ENCODE measurements at places on chromosomes 1 and 21. TPM values are rescaled to one million over a fixed set of nuclear protein-coding genes. Genes with fewer than 3 reads are reported as not detected.

Gene TRIM17
- total RNA-seq: 0.56 TPM

Gene CLCNKB
- total RNA-seq: not detected

Gene SYPL2
- 4.2 TPM for total RNA-seq

Gene SLC25A33
- 12.3 TPM for total RNA-seq

DNA sequence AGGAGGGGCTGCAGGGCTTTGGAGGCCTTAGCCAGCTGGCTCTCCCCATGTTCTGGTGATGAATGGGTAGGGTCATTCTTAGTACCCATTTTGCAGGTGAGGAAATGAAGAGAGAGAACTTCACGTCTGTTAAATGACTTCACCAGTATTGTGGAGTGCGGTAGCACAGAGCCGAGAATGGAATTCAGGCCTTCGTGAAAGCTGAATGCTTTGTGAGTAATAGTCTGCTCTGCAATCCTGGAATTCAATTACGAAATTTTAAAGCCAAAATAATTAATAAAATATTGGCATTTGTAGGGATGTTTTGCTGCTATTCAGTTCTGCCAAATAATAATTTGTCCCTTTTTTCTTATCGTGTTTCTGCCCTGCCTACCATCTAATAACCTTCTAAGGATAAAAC lies 197.7 kb downstream of the GREM2 start:
- no peak overlapping the region for H3K27ac ChIP-seq
- H3K27me3 ChIP-seq: no peaks in the 10 kb centered on the region
- H3K4me1 ChIP-seq: no peaks in the 10 kb centered on the region
- H3K4me3 ChIP-seq: no peak overlapping the region
- DNase-seq: no peak
- no peaks in the 10 kb centered on the region for H3K36me3 ChIP-seq

- peaks cover 6% of the 10 kb centered on the region for H3K4me1 ChIP-seq
- H3K27me3 ChIP-seq: no peaks in the 10 kb centered on the region
- H3K4me3 ChIP-seq: no peak overlapping the region
- H3K36me3 ChIP-seq: no peaks in the 10 kb centered on the region
- H3K27ac ChIP-seq: no peak overlapping the region
Observed at GRCh38 chr1:85088408-85088784, 40.1 kb upstream of the MCOLN3 start.

DNA sequence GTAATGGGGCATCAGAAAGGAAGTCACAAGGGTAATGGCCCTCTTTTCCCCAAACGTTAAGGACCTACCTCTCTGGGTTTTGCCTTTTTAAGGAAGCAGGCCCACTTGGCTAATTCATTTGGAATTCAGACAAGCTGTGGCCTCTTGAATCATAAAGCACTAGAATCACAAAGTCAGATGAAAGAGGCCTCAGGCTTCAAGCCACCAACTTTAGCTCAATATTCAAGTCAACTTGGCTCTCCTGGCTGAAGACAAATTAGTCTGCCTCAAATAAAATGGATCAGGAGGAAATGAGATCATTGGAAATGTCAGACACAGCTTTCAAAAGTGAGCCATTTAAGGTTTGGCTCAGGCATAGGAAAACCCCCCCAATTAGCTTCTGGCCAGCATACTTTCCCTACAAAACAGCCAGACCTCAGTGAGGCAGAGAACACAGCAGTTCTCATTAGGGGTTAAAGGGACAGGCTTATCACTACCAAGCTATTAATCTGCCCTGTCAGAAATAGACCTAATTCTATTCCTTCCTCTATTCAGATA lies 34.3 kb downstream of the SLC35D1 start:
- H3K4me3 ChIP-seq: peak overlapping the region; percentile 6
- H3K27ac ChIP-seq: peak overlapping the region; percentile 81
- peaks cover 22% of the 10 kb centered on the region for H3K4me1 ChIP-seq

GRCh38 chr1:41864471-41865040 lies 54.2 kb downstream of the HIVEP3 start:
- no peaks in the 10 kb centered on the region for H3K4me1 ChIP-seq
- no peak for DNase-seq
- no peak overlapping the region for H3K27ac ChIP-seq

- H3K36me3 ChIP-seq: no peaks in the 10 kb centered on the region
- no peak overlapping the region for H3K27ac ChIP-seq
- peaks cover 22% of the 10 kb centered on the region for H3K4me1 ChIP-seq
- DNase-seq: no peak
- no peak overlapping the region for H3K4me3 ChIP-seq
Observed at GRCh38 chr1:8653878-8654277, 163.6 kb downstream of the RERE start.

DNA sequence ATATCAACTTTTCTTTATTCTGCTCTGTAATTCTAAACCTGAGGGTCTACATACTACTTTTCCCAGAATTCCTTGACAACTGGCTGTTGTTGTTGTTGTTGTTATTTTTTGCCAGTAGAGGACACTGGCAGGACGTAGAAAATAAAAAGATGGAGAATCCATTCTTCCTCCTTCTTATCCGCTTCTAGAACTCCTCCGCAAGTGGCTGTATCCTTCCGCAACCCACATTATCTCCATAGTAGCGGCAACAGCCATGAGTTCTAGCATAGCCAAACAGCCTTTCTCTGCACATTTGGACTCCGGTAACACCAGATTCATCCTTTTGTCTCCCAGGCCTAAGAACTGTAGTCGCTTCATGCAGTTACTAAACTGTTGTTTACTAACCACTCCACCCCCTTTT lies 91.1 kb upstream of the CACHD1 start:
- no peaks in the 10 kb centered on the region for H3K36me3 ChIP-seq
- H3K4me3 ChIP-seq: no peak overlapping the region
- no peak overlapping the region for H3K27ac ChIP-seq
- H3K27me3 ChIP-seq: no peaks in the 10 kb centered on the region
- no peaks in the 10 kb centered on the region for H3K4me1 ChIP-seq

- H3K27ac ChIP-seq: no peak overlapping the region
- H3K36me3 ChIP-seq: no peaks in the 10 kb centered on the region
- no peak overlapping the region for H3K4me3 ChIP-seq
Observed at GRCh38 chr21:34351786-34352241, 12.0 kb upstream of the KCNE2 start.

- H3K27me3 ChIP-seq: no peaks in the 10 kb centered on the region
- no peak for DNase-seq
- no peak overlapping the region for H3K4me3 ChIP-seq
- no peak overlapping the region for H3K27ac ChIP-seq
- no peaks in the 10 kb centered on the region for H3K4me1 ChIP-seq
Observed at GRCh38 chr1:178644308-178645120, 80.5 kb upstream of the RALGPS2 start.

GRCh38 chr1:178192686-178193085 lies 98.8 kb downstream of the RASAL2 start:
- H3K4me1 ChIP-seq: peaks cover 19% of the 10 kb centered on the region
- no peaks in the 10 kb centered on the region for H3K27me3 ChIP-seq
- DNase-seq: no peak
- H3K36me3 ChIP-seq: no peaks in the 10 kb centered on the region
- peak overlapping the region; percentile 23 for H3K4me3 ChIP-seq

- no peak overlapping the region for H3K4me3 ChIP-seq
- H3K36me3 ChIP-seq: no peaks in the 10 kb centered on the region
- DNase-seq: no peak
- no peak overlapping the region for H3K27ac ChIP-seq
Observed at GRCh38 chr1:113452921-113453770, 62.8 kb downstream of the MAGI3 start.

DNA sequence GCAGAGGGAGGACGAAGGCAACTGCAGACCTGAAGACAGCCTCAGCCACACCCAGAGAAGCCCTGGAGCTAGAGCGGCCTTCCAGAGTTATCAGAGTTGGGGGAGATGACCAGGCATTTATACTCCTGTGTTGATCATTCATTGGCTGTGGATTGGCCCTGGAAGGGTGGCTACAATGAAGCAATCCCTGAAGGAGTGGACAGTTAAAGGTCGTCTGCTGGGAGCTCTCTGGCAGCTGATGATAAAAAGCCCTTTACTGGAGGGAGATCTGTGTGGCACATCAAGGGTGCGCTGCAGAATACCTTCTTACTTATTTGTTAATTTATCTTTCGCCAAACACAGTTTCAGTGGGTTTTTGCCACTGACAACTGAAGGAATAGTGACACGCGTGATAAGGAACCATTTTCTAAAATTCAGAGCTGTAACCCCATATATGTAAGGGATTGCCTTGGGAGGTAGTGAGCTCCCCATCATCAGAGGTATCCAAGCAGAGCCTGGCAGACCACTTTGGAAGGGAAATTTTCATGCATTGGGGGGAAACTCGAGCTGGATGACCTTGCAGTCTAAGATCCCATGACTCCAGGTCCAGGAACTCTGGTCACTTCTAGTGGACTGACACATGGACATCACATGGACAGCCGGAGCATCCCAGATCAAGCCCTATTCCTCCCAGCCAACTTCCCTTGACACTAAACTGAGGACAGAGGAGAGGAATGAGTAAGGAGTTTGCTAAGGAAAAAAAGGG lies 126.4 kb upstream of the GADD45A start:
- peaks cover 2% of the 10 kb centered on the region for H3K4me1 ChIP-seq
- H3K27ac ChIP-seq: no peak overlapping the region
- H3K27me3 ChIP-seq: no peaks in the 10 kb centered on the region

- H3K27me3 ChIP-seq: no peaks in the 10 kb centered on the region
- no peak for DNase-seq
- H3K4me1 ChIP-seq: no peaks in the 10 kb centered on the region
- no peak overlapping the region for H3K27ac ChIP-seq
Observed at GRCh38 chr1:35049116-35049515, 17.4 kb upstream of the ZMYM6 start.

- H3K4me3 ChIP-seq: peak overlapping the region; percentile 48
- no peaks in the 10 kb centered on the region for H3K27me3 ChIP-seq
- H3K4me1 ChIP-seq: peaks cover 32% of the 10 kb centered on the region
- H3K27ac ChIP-seq: no peak overlapping the region
- H3K36me3 ChIP-seq: peaks cover 4% of the 10 kb centered on the region
Observed at GRCh38 chr1:47444562-47445465, 7.0 kb downstream of the FOXD2 start.
